ENCODE measurements at places on chromosomes 2 and 18.

DNA sequence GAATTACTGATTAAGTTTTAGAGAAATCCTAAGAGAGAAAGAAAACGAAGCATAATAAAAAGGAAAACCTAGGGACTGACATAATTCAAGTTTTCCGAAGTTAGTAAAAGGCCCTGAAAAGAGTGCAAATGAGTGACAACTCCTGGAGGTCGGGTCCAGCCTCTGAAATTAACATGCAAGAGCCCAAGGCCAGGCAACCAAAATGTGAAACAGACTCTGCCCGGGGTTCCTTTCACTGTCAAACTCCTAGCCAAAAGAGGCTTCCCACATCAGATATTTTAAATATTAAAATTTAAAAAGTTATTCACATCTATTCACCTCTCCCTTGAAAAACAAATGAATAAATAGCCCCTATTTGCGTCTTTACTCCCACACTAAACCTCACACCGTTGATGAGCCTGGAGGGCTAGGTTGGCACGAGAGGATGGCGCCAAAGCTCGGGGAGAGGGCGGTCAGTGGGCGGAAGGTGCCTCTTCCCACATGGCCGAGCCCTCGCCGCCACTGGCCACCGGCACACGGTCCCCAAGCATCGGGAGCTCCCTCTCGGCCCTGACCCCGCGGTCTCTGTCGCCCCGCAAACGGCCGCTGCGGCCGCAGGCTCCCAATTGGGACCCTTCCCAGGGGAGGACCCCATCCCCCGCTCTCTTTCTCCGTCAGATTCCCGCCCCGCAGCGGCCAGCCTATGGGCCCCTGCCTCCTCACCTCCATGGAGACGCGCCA lies 630 bp downstream of the PPM1G start:
- DNase-seq: peak; percentile 23

- no peak for DNase-seq
These were observed 634.2 kb upstream of the TMEFF2 start for GRCh38 chr2:192828947-192829346.

DNA sequence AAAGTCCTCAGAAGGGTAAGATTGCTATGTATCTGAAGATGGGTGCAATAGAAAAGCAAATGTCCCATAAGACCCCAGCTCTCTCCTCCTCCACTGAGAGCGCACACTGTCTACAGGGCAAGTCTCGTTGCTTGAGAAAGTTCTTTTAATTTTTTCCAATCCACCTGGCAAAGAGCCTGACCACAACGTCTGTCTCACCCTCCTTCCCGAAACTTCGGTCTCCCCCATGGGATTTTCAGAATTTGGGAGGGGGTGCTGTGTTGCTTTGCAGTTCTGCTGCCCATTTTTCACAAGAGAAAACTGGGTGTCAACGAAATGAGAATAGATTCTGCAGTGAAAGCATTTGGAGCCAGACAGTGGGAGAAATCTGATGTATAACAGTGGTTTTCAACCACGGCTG lies 40.4 kb downstream of the SERTAD2 start:
- no peak for DNase-seq

GRCh38 chr2:792687-793086 lies 115.5 kb upstream of the TMEM18 start:
- DNase-seq: no peak

- DNase-seq: no peak
These were observed 686.8 kb upstream of the SALL3 start for GRCh38 chr18:78292618-78293380.

DNA sequence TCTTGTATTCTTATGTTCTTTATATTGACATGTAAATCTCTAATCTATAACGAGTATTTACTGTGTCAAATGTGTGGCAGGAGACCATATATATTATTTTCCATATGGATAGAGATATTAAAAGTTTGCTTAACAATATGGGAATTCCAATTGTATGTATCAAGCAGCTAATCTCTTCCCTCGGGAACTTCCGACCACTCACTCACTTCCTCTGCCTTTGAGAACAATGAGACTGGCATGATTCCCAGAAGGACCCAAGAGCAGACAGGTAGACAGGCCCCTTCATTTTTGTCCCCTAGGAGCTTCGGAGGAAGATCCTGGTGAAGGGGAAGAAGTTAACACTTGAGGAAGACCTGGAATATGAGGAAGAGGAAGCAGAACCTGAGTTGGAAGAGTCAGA lies 24.1 kb downstream of the PLCD4 start:
- no peak for DNase-seq

GRCh38 chr2:128644718-128645256 lies 326.1 kb upstream of the HS6ST1 start:
- no peak for DNase-seq

GRCh38 chr2:219718066-219718465 lies 90.6 kb downstream of the SLC4A3 start:
- no peak for DNase-seq

- peak; percentile 27 for DNase-seq
These were observed 115.3 kb downstream of the FHOD3 start for GRCh38 chr18:36412778-36413177.

GRCh38 chr18:8779251-8779650 lies 73.9 kb downstream of the MTCL1 start:
- DNase-seq: no peak

- no peak for DNase-seq
These were observed 31.4 kb downstream of the SOWAHC start for GRCh38 chr2:109645412-109646184.

DNA sequence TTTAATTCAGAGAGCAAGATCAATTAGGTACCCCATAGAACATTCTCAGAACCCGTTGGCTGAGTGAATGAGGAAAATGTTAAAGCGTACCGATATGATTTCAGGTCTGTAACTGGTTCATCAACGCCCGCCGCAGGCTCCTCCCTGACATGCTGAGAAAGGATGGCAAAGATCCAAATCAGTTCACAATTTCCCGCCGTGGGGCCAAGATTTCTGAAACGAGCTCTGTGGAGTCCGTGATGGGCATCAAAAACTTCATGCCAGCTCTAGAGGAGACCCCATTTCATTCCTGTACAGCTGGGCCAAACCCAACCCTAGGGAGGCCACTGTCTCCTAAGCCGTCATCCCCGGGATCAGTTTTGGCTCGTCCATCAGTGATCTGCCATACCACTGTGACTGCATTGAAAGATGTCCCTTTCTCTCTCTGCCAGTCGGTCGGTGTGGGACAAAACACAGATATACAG lies 7.3 kb downstream of the TGIF1 start:
- no peak for DNase-seq

- DNase-seq: no peak
These were observed 71.2 kb downstream of the BCL2L11 start for GRCh38 chr2:111191877-111192276.

DNA sequence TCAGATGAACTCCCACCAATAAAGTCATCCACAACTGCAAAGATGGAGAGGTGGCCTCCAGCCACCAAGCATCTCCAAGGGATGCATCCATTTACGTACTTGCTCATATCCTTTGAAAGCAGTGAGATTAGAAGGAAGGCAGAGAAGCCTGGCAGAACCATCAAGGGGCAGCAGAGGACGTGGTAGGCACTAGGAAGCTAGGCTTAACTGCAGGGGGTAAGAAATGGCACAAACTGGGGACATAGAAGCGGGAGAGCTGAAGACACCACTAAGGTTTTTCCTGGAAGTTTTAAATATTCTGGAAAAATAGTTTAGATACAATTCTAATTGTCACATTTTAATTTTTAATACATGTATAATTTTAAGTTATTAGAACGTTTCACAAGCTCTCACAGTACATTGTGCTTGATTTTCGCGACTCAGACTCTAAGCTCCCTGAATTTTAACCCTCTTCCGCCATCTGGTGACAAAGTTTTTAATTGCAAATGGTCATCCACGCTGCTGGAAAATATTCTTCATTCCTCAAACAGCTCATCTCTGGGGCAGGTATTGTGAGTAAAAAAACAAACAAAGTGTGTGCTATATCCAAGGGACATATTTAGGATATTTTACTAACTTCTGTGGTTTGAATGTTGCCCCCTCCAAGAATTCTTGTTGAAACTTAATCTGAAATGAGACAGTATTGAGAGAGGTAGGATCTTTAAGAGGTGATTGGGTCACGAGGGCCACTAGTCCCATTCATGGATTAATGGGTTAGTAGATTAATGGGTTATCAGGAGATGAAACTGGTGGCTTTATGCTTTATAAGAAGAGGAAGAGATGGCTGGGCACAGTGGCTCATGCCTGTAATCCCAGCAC lies 1.6 kb upstream of the PSTPIP2 start:
- peak; percentile 84 for DNase-seq

DNA sequence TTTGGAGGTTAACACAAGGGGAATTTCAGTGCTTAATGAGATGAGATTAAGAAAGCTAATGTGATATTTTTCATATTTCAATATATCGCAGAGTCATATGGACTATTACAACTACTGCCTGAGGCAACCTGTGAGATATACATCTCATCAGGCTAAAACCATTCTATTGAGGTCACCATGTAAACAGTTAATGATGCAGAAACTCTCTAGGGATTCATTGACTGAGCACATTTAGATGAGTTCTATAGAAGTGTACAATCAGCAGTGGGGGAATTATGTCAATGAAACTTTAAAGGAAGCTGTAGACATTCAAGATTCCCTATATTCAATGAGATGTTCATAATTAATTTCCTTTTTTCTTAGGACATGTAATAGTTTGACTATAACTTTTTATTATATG lies 687.4 kb upstream of the SYT4 start:
- no peak for DNase-seq

GRCh38 chr2:239355139-239355538 lies 45.7 kb downstream of the HDAC4 start:
- no peak for DNase-seq

DNA sequence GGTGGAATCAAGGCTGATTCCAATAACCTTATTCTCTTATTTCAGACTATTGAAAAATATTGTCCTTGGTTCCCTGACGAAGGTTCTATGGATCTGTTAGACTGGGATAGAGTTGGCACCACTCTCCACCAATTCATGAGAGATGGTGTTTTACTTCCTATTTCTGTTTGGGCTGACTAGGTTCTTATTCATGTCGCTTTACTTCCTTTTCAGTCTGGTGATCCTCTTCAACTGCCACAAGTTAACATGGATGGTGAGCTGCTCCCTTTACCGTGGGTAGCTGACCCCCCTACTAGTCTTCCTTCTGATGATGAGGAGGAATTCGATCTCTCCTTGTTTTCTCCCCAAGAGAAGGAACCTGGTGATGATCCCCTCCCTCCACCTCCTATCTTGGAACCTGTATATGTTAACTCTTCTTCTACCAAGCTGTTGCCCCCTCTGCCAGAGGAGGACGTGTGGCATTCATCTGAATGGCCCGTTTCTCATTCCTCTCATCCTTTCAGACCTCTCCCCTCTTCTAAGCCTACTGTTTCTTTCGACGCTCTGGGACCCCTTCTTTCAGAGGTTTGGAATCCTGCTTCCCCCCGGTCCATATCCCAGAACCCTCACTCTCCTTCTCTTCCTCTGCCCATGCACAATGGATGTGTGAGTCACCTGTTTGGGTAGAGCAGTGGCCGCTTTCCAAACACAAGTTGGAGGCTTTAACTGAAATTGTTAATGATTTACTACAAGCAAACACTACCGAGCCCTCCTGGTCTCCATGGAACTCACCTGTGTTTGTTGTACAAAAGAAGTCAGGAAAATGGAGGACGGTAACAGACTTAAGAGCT lies 13.5 kb upstream of the CNOT11 start:
- DNase-seq: peak; percentile 15

DNA sequence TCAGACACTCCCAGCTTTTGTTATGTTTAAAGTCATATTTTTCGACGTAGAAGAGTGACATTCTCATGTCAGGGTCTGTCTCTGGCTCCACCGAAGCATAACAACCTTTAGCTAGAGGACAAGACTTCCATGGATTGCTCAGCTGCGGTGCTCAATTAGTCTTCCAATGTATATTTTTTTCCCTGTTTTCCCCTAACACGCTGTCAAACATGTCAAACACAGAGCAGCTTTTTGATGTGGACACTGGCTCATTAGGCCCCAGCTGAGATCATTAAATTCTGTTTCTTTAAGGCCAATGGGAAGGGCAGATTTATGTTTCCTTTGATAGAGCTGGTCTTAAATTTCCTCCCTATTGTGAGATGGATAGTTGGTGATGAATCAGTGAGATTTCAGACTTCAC lies 525.4 kb downstream of the PIK3C3 start:
- no peak for DNase-seq

GRCh38 chr18:55786651-55787272 lies 198.8 kb upstream of the TCF4 start:
- no peak for DNase-seq

GRCh38 chr2:165505514-165505913 lies 36.0 kb downstream of the CSRNP3 start:
- DNase-seq: no peak

GRCh38 chr18:43661570-43661969 lies 384.3 kb upstream of the SYT4 start:
- DNase-seq: peak; percentile 40

DNA sequence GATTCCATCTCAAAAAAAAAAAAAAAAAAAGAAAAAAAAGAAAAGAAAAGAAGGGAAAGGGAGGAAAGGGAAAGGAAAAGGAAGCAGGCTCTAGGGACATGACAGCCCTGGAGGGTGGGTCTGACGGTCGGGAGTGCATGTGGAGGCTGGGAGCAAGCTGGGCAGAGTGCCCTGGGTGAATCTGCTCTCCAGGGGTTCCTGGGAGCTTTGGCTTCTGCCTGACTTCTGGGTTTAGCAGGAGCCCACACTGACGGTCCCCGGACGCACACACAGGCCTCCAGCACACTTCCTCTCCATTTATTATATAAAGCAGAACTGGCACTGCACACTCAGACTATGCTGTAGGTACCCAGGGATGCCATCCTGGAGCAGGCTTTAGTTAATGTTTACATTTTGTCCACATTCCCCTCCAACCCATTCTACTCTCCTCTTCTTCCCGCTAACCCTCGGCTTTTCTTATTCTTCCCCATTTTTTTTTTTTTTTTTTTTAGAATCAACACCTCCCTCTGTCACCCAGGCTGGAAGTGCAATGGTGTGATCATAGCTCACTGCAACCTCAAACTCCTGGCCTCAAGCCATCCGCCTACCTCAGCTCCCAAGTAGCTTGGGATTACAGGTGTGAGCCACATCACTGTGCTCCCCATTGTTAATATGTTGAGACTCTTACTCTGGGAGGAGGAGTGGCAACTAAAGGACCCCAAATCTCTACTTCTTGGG lies 151.1 kb upstream of the SLC1A4 start:
- peak; percentile 83 for DNase-seq

GRCh38 chr2:192267484-192267883 lies 72.8 kb upstream of the TMEFF2 start:
- DNase-seq: peak; percentile 15

- DNase-seq: no peak
These were observed 256.0 kb upstream of the RAB6C start for GRCh38 chr2:129723277-129724020.

GRCh38 chr2:127769587-127769986 lies 41.4 kb downstream of the WDR33 start:
- no peak for DNase-seq

GRCh38 chr18:58194028-58194427 lies 150.0 kb downstream of the NEDD4L start:
- no peak for DNase-seq

Data from common myeloid progenitor, CD34-positive (primary cell).